Activated gamma-delta T cell treated with Interleukin-2 at 50 U/mL for 16 hours (primary cell): ENCODE measurements at places on chromosomes 16 and 17.

- DNase-seq: no peak
Observed at GRCh38 chr17:34886831-34887230, 74.4 kb downstream of the CCT6B start.

DNA sequence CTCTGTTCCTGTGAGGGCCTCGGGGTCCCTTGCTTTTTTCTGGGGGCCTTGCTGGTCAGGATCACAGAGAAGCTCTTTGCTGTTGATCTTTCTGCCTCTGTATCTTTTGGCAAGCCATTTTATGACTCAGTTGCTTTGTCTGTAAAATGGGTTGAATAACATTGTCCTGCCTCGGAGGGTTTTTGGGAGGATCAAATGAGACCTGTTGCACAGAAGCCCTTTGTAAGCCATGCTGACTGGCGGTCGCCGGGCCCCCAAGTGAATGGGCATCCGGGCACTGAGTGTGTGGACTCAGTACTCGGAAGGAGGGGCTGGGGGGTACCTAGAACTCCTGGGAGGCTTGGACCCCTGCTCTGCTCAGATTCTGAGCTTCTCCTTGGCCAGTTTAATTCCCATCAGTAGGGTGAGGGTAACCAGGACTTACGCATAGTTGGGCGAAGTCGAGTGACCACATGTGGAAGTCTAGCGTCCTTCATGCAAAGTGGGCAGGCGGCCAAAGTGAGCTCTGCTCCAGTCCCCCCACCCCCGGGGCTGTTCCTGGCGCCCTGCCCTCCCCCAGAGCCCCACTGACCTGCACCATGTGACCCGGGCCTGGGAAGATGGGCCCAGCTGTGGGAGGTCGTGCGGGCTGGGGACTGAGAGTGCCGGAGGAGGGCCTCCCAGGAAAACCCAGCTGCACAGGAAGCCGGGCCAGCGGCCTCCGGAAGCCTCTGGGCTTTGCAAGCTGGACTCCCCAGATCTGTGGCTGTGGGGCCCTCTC is 284.0 kb downstream of the SEC14L1 start:
- DNase-seq: no peak

GRCh38 chr17:55898195-55898594 is 147.3 kb downstream of the PCTP start:
- no peak for DNase-seq

DNA sequence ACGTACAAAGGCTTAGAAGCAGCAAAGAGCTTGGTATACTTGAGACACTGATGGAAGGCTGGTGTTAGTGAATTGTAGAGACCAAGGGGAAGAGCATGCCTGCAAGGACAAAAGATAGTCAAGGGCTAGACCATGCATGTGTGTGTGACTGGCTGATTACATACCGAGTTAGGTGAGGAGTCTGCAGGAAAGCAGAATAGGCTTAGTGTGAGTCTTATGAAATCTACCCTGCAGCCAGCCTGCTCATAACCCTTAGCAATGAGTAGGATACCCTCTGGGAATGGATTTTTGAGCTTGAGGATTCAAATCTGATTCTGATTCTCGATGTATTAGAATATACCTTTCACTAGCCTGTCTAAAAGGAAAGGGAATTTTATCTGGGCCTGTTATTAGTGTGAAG is 77.0 kb downstream of the TANGO6 start:
- no peak for DNase-seq

DNA sequence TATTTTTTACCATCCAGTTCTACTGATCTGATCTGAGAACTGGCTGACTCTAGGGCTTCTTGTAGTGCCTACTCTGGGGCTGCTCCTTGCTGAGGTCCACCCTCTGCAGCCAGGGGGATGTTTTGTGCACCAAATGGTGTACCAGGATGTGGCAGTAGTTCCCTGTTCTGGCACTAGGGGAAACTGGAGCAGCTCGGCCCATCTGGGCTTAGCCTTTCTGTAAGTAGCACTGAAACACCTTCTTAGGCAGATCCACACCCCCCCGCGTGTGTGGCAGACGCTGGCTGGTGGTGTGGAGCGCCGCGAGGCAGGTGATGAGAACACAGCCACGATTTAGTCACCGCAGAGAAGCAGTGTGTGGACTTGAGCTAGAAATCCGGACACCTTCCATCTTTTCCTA is 17.0 kb downstream of the DUSP14 start:
- DNase-seq: peak; percentile 11

DNA sequence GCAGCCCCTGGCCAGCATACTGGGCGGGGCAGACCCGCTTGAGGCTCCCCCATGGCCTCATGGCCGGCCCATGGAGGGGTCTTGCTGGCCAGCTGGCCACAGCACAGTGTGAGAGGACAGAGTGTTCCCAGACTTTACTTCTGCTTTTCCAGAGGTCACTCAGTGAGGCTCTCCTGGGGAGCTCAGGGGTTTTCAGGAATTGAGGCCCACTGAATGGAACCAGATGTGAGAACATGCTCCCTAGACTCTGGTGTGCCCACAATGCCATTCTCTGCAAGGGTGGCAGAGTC is 21.2 kb downstream of the ATP6V0D1 start:
- no peak for DNase-seq

DNA sequence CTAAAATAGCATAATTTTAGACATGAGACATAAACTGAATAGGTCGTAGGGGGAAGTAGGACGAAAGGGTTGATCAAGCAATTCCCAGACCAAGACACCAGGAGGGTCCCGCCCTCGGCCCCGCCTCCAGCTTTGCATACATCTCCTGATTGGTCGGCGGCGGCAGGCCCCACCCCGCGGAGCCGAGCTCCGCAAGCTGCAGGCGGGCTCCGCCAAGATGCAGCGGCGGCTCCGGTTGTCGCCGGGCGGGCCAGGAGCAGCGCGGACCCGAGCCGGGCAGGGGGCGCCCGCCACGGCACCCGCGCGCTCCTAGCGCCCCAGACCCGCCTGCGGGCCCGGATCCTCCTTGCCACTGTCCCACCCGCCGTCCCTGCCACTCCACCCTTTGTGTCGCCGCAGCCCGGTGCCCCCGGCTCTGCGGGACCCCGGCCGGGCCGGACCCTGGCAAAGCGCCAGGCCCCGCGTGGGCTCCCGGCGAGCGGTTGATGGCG is at the start of gene CDR2L:
TSS of gene CDR2L (plus strand) at position 215 of the 491 bp plus-strand sequence. CDS start 412 bp downstream, outside the sequence.
- peak; percentile 89 for DNase-seq

DNA sequence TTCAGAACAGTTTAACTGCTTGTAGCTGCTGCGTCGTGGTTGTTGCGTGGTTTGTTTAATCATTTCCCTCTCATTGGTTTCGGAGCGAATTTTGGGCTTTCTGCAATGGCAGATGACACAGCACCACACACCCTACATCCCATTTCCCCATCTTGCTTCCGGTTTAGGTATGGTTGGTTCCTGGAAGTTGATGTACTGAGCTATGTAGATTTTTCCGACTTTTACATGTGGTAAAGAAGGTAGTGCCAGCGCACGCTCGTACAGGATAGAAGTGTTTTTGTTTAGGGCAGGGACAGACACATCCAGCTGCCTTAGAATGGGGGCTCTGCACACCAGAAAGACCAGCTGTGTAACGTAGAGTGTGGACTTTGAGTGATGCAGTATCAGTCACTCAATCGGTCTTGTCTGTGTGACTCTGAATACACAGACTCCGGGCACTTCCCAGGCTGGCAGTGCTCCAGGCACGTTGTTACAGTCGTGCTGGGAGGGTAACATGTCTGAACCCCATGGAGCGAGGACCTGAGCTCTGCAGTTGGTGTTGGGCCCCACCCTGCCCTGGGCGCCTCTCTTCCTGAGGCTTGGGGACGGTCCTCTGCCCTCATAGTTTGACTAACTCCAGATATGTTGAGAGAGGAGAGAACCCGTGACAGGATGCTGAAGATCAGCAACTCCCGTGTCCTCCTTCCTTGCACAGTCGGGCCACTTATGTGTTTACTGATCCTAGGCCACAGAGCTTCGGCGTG is 172.0 kb upstream of the CHMP6 start:
- DNase-seq: no peak

DNA sequence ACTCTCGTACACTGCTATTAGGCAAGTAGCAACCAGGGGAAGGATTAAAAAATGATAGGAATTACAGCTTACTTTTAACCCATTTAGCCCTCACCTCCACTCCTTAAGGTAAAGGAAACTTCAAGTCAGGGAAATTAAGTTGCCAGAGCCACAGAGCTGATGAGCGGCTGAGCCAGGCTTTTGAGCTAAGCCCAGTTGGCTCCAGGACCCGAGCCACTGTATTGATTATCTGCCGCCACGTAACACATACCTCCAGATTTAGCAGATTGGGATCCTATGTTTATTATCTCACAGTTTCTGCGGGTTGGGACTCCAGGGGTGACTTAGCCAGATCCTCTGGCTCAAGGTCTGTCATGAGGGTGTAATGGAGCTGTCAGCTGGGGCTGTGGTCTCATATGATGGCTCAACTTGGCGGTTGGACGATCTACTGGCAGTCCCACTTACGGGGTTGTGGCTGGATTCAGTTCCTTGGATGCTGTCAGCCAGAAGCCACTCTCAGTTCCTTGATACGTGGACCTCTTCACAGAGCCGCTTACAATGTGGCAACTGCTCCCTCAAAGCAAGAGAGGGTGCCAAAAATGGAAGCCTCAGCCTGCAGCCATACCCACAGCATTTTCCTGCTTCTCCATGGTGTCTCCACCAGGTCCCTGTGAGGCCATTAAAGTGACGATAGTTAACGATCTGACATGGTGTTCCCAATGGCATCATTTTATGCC is 57.3 kb downstream of the TMEM186 start:
- no peak for DNase-seq
